Activated CD8-positive, alpha-beta memory T cell treated with anti-CD3 and anti-CD28 coated beads for 4 hours (primary cell): ENCODE measurements at places on chromosomes 2 and 18.

DNA sequence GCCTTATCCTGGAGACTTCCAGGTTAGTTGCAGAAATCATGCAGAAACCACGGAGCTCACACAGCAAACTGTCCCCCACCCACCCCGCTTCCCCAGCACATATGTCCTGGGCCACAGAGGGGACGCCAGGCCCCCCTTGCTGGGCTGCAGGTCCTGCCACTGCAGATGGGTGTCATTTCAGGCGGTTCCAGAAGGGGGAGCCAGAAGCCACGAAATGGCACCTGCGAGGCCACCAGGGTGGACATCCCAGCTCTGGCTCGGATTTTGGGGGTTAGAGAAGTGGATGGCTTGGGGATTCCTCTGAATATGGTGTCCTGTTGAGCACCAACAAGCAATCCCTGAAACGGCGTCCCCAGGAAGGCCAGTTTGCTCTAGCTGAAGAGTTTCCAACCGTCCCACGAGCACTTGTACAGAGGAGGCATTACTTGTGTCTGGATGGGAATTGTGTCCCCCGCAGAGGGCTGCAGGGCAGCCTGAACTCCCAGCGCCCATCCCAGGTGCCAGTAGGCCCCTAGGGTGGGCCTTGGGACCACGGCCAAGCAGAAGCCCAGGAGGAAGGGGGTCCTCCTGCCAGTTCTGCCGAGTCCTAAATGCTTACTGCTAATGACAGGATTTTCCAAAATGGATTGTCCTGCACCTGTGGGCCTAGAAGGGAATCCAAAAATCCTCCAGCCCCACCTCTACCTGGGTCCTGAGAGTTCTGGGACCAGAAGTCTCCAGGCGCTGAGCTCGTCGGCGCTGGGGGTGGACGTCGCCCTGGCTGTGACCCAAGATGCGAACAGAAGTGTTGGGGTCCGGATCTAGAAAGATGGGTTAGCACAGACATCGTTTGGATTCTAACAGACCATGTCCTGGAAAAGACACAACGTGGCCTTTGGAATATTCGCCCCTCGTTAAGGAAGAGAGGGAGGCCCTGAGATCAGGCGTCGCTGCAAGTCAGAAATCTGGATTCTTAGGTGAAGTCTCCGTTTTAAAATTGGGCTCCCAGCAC, 14.6 kb upstream of the NFATC1 start:
- peak; percentile 36 for DNase-seq

GRCh38 chr2:217462121-217462520, 540.7 kb downstream of the TNS1 start:
- DNase-seq, result no peak

GRCh38 chr18:45521777-45522176, 93.5 kb upstream of the SLC14A2 start:
- DNase-seq, result no peak

GRCh38 chr2:17149945-17150344, 368.3 kb downstream of the RAD51AP2 start:
- no peak for DNase-seq

GRCh38 chr2:134416637-134417036, 162.8 kb downstream of the MGAT5 start:
- DNase-seq, result no peak

GRCh38 chr2:44715671-44716081, 225.8 kb upstream of the SIX3 start:
- DNase-seq, result no peak

DNA sequence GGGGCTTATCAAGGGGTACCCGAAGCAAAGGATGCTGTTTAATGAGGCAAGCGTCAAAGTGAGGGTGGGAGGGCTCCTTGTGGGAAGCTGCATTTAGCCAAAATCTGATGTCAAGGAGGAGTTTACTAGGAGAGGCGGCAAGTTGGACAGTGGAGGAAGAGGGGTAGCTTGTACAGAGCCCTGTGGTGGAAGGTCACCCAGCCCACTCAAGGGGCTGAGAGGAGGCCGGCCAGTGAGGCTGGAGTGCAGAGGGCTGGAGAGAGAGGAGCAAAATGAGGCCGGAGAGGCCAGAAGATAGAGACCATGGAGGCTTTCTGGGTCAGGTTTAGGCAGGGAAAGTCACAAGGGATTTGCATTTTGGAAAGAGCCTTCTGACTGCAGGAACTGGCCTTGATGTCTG, 49.5 kb downstream of the ASB1 start:
- DNase-seq, result no peak

DNA sequence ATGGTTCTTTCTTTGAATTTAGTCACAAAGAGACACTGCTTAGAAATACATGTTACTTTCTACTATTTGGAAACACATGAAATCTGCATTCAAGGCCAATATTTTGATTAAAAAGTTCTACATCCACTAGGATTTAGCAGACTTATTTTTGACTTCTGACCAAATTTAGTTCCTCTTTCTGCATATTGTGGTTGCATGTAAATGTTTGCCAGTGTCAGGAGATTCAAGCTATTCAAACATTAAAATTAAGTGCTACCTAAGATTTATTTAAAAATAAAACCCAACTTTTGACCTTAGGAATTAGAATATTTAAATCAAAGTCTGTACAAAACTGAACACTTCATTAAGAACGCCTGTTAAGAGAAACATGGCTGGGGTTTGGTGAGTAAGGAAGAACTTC, 891.1 kb downstream of the CPS1 start:
- no peak for DNase-seq

DNA sequence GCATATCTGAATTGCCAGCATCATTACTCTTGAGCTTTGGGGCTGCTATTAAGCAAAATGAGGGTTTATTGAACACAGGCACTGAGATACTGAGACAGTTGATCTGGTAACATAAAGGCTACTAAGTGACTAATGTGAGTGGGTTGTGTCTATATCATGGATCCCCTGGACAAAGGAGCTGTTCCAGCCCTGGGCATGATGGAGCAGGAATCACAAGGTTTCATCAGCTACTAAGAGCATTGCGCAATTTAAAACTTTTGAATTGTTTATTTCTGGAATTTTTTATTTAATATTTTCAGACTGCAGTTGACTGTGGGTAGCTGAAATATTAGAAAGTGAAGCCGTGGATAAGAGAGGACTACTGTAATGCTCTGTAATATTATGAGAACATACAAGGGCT, 73.5 kb downstream of the MGAT5 start:
- DNase-seq, result no peak

GRCh38 chr2:97723156-97724072, 10.0 kb downstream of the ZAP70 start:
- DNase-seq, result no peak

GRCh38 chr2:11203480-11203879, 48.2 kb downstream of the SLC66A3 start:
- DNase-seq, result no peak

DNA sequence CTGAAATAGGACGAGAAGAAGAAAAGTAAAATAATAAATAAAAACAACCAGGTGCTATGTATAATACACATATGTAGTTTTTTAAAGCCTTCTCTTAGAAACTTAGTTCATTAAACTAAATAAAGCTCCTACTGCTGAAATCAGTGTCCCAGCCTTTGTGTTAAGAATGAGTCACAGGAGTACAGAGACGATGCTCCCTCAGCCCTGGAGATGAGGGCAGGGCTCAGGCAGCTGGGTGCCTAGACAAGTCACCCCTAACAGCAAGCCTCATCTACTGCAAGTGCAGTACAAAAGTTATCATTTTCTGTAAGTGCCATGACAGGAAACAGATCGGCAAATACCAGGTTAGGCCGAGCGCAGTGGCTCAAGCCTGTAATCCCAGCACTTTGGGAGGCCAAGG, 18.2 kb downstream of the KIDINS220 start:
- no peak for DNase-seq

- no peak for DNase-seq
Measured at GRCh38 chr18:59835605-59836379, 64.0 kb upstream of the PMAIP1 start.

- no peak for DNase-seq
Measured at GRCh38 chr2:55010915-55011314, 39.3 kb downstream of the RTN4 start.

GRCh38 chr2:49914281-49914680, 760.0 kb upstream of the FSHR start:
- DNase-seq, result no peak

- DNase-seq, result no peak
Measured at GRCh38 chr18:32542221-32542798, 71.6 kb upstream of the GAREM1 start.

GRCh38 chr2:45287045-45287444, 277.8 kb upstream of the SIX2 start:
- DNase-seq, result no peak

DNA sequence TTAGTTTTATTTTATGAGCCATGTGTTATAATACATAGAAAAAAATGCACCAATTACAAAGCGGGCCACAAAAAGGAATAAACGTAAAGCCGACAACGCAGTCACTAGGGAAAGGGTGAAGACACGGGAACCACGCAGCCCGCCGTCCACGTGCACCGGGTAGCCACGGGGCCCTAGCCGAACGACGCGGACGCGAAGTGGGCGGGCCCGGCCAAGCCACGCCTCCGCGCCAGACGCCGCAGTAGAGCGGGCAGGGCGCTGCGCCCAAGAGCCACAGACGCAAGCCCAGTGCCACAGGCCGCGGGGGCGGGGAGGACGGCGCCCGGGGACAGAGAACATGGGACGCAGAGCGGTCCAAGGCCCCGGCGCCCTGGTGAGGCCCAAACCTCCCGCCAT, at the start of gene DUSP28:
TSS of gene DUSP28 (plus strand) at position 274 of the 396 bp plus-strand sequence. CDS start 328 bp downstream, outside the sequence.
- peak; percentile 82 for DNase-seq

GRCh38 chr2:175396696-175397095, 215.2 kb upstream of the ATP5MC3 start:
- no peak for DNase-seq

GRCh38 chr2:156800781-156801361, 364.7 kb downstream of the GPD2 start:
- no peak for DNase-seq

DNA sequence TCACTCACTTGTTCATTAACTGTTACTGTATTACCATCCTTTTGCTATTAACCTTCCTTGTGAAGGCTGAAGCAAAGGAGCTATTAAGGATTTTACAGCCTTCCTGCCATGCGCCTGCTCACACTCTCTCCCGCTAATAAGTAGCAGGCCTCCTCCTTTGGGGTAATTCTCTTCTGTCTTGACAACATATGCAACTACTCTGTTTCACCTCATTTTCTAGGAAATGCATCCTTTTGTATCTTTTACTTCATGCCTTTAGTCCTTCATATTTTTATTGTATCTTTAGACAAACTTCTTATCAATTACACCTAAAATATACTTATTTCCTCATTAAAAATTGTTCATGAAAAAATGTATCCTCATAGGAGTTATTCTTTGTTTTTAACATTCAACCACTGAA, 434.9 kb upstream of the LYPD1 start:
- DNase-seq, result no peak

DNA sequence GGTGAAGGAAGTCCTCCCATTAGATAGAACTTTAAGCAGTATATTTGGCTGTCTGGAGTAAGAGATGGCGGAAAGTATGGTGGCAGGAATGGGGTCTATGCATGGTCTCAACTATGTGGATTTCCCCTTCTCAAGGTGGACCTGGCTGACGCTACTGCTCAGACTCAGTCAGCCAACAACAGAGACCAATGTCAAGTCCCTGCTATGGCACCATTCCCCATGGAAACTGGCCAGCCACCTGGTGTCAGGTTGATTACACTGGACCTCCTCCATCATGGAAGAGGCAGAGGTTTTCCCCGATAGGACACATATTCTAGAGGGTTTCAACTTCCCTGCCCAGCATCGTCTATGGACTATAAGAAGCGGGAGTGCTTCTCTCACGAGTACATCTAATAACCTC, 8.6 kb upstream of the FAHD2A start:
- DNase-seq, result no peak

- no peak for DNase-seq
Measured at GRCh38 chr2:101893681-101894381, 97.9 kb upstream of the IL1R2 start.

DNA sequence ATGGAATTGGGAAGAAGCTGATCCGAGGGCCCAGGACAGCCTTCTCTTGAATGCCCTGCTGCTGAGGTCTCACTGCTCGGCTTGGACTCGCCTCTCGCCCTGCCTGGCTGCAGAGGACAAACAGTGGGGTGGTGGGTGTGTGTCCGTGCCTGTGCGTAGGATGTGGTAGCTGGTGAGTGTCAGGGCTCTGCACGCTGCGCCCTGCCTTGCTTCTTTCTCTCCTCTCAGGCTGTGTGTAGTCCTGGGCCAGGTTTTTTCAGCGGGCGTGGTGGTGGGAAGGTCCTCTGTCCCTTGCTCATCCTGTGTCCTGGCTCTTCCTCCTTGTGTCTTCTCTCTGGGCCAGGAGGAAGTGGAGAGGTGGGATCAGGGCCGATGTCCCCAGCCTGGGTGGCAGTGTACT, 44.8 kb downstream of the RRM2 start:
- no peak for DNase-seq

- DNase-seq, result no peak
Measured at GRCh38 chr2:65049010-65049639, 7.1 kb upstream of the CEP68 start.

GRCh38 chr18:77124452-77124922, 8.1 kb downstream of the MBP start:
- no peak for DNase-seq

GRCh38 chr2:39308778-39309177, 65.0 kb upstream of the CDKL4 start:
- no peak for DNase-seq

GRCh38 chr18:5419030-5419429, 123.5 kb upstream of the ZBTB14 start:
- no peak for DNase-seq

- no peak for DNase-seq
Measured at GRCh38 chr2:185372188-185372587, 366.4 kb upstream of the FSIP2 start.

DNA sequence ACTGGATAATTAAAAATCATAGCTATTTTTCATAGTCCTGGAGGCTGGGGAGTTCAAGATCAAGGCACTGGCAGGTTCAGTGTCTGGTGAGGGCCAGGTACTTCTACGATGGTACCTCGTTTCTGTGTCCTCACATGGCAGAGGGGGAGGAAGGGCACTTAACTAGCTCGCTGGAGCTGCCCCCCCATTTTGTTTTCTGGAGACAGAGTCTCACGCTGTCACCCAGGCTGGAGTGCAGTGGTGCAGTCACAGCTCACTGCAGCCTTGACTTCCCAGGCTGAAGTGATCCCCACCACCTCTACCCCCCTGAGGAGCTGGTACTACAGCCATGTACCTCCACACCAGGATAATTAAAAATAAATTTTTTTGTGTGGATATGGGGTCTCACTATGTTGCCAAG, 40.3 kb downstream of the ASB1 start:
- DNase-seq, result no peak

GRCh38 chr18:80168982-80169381, 59.9 kb downstream of the ADNP2 start:
- no peak for DNase-seq

GRCh38 chr18:9757827-9758621, 49.9 kb downstream of the RAB31 start:
- no peak for DNase-seq

- no peak for DNase-seq
Measured at GRCh38 chr18:12491611-12492435, 84.1 kb downstream of the PRELID3A start.
